Pons (tissue), 1 donor: ENCODE measurements at places on chromosomes 6 and 20.
A peak's percentile ranks its signal among the peaks of the same experiment; 100 is the strongest.

- DNase-seq, result no peak
Observed at GRCh38 chr20:50014570-50015562, 32.1 kb downstream of the SNAI1 start.

- no peak for DNase-seq
Observed at GRCh38 chr6:114997813-114998292, 655.0 kb upstream of the HS3ST5 start.

GRCh38 chr6:17741507-17741906, 34.8 kb upstream of the NUP153 start:
- DNase-seq, result no peak

DNA sequence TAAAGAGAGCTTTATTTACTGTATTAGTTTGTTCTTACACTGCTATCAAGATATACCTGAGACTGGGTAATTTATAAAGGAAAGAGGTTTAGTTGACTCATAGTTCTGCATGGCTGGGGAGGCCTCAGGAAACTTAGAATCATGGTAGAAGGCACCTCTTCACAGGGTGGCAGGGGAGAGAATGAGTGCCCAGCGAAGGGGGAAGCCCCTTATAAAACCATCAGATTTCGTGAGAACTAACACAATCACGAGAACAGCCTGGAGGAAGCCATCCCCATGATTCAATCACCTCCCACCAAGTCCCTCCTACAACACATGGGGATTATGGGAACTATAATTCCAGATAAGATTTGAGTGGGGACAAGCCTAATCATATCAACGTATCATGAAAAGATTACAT, 27.2 kb downstream of the ARID1B start:
- no peak for DNase-seq

- no peak for DNase-seq
Observed at GRCh38 chr6:123580331-123580730, 56.4 kb downstream of the TRDN start.

GRCh38 chr6:143023695-143024094, 37.0 kb upstream of the AIG1 start:
- no peak for DNase-seq

GRCh38 chr20:44945261-44945660, 14.9 kb downstream of the TOMM34 start:
- DNase-seq, result no peak

GRCh38 chr20:35601990-35602389, 13.6 kb upstream of the SPAG4 start:
- DNase-seq, result no peak

DNA sequence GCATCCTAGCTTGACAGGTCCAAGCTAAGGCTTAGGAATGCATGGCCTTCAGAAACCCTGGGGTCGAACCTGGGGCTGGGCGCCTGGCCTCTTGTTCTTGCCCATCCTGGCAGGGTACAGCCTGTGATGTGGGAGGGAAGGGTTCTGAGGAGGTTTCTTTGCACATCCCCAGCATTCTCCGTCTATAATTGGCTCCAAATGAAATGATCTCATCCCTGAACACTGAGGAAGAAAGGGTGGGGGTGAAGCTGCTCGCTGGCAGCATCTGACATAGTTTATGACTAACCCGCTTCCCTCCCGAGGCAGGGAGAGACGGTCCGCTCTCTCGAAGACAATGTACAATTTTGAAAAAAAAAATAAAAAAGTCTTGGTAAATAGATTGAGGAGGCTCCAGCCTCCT, 67.1 kb upstream of the ZNFX1 start:
- DNase-seq, result peak; percentile 23

- DNase-seq, result peak; percentile 77
Observed at GRCh38 chr6:158376631-158377081, 64.4 kb downstream of the TULP4 start.

GRCh38 chr6:3990692-3991491, 88.0 kb downstream of the FAM217A start:
- DNase-seq, result peak; percentile 93

DNA sequence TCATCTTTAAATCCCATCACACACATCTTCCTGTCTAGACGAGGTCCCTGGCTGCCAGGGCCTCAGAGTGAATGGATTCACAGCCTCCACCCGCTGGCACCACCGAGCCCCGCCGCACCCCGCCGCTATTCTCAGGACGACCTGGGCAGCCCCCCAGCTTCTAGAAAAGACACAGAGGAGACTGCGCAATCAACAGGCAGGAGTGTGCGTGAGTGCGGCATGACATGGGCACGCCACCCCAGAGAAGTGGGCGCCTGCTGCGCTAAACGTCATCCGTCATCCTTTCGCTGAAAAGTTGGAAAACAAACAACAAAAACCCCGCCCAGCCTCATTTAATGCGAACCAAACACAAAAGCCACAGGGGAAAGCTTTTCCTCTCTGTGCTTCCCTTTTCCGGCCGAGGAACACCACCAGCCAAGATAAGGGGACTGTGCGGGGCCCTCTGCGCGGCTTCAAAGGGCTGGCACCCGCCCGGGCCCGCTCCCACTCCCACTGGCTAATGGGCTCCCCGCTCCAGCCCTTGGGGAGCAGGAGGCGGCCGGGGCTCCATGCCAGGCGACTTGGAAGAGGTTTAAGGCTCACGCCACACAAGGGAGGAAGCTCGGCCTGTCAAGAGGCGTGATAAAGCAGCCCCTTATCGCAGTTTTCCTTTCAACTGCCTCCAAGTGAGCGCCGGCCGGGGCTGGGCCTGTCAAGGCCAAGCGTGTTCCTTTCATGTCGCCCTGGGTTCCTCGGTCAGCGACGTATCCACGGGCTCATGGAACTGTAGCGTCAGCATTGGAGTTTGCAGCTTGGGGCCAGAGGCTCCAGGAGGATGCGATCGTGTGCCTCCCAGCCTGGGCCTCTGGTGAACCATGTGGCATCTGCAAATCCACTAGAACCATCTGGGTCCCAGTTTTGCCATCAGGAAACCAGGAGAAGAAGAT, 50.1 kb downstream of the NFATC2 start:
- DNase-seq, result peak; percentile 20

GRCh38 chr6:87054143-87054833, 40.6 kb downstream of the CGA start:
- no peak for DNase-seq
